Caco-2 (cell line): ENCODE measurements at places on chromosomes 5 and 9.

- DNase-seq: no peak
Measured at GRCh38 chr5:178555771-178556211, 34.4 kb downstream of the COL23A1 start.

GRCh38 chr5:158272409-158272808 lies 413.5 kb upstream of the CLINT1 start:
- no peak for DNase-seq

- no peak for DNase-seq
Measured at GRCh38 chr5:124825250-124825982, 79.0 kb upstream of the ZNF608 start.

DNA sequence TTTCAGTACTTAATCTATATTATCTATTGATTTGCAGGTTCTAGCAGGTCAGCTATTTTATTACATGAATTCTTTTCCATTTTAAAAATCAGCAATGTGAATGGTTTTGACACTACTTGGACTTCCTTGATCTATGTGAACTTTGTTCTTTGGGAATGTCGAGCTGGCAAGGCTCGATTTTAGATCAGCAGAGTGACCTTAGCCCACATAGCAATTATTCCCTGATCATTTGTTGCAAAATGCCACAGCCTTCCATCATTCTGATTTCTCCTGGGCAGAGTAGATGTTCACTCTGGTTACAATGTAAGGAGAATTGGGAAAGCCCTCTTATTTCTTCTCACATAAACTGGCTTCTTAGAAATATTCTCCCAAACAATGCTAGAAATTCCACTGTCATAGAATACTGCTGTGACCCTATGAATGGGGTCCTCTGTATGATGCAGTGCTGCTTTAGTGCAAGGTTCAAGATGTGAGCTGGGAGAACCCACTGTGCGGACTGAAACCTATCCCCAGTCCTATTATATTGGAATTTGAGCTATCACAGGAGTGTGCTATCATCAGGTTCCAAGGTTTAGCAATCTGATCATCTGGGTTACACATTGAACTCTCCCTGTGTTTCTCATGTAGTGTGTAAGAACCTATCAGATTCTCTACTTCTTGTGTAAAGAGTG lies 15.7 kb upstream of the GDA start:
- no peak for DNase-seq

- DNase-seq: no peak
Measured at GRCh38 chr9:72579880-72580550, 58.6 kb downstream of the TMC1 start.

DNA sequence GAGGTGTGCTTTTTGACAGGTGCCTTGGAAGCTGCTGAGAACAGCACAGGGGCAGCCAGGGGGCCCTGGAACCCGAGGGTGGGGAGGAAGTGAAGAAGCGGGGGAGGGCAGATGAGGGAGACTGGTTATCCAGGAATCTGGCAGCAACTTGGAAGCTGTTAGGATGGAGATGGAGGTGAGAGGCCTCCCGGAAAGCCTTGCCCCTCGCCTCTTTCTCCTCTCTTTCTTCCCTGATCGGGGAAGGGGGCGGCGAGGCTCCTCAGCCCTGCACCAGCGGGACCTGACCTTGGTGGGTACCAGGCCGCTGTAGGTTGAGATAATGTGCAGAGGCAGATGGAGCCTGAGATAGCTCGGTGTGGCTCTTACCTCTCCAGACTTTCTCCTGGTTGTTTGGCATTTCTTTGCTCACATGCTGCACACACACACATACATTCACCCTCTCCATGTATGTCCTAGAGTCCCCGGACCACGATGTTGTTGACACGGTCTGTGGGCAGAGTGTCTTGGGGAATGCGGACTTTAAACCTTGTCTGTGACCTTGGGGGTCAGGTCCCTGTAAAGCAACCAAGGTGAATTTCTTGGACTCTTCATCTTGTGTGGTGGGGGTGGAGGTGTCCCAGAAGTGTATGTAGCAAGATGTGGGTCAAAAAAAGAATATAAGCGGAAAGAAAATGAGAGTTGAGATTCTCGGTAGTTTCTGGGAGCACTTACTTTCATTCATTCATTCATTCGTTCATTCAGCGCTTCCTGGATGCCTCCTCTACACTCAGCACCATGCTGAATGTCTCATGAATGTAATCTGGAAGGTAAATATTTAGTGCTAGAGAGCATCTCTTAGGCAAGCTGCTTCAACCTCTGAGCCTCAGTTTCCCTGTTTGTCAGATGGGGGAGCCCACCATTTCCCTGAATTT lies 1.6 kb downstream of the WWC1 start:
- peak; percentile 59 for DNase-seq

- DNase-seq: no peak
Measured at GRCh38 chr5:116528519-116529234, 45.9 kb downstream of the SEMA6A start.

GRCh38 chr9:95874303-95874988 lies 1.0 kb upstream of the ERCC6L2 start:
- no peak for DNase-seq

DNA sequence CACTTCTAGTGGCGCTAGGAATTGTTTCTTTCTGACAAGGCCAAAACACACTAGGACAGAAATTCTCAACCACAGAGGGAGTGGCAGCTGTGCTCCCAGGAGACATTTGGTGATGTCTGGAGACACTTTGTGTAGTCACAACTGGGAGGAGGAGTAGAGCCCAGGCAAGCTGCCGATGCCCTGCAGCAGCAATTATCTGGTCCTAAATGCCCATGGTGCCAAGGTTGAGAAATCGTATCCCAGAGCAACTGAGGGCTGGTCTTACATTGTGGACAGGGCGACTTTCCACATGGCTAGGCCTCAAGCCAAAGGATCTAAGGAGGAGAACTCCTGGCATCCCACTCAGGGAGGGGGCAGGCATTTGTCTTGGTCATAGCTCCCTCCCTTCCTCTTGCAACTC lies 259.9 kb downstream of the GADD45G start:
- no peak for DNase-seq

GRCh38 chr9:131629825-131630204 lies 84.5 kb downstream of the PRRT1B start:
- no peak for DNase-seq

DNA sequence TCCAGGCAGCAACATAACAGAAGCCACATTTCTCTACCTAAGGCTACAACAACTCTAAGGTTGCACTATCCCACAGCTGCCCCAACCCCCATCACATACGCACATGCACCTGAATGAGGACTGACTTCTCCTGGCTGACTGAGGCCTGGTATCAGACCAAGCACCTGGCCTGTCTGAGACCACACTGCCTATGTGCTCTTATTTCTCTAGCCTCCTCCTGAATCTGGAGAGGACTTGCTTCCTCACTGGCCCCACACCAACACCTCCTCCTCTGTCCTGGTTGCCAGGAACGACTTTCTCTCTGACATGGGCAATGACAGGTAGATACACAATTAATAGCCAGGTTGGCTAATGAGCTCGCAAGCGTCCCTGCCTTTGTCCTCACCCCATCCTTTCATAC lies 14.9 kb upstream of the VDAC1 start:
- DNase-seq: no peak

- DNase-seq: no peak
Measured at GRCh38 chr9:35795695-35796094, 4.3 kb downstream of the NPR2 start.

GRCh38 chr5:40958811-40959210 lies 49.5 kb downstream of the C7 start:
- DNase-seq: no peak

DNA sequence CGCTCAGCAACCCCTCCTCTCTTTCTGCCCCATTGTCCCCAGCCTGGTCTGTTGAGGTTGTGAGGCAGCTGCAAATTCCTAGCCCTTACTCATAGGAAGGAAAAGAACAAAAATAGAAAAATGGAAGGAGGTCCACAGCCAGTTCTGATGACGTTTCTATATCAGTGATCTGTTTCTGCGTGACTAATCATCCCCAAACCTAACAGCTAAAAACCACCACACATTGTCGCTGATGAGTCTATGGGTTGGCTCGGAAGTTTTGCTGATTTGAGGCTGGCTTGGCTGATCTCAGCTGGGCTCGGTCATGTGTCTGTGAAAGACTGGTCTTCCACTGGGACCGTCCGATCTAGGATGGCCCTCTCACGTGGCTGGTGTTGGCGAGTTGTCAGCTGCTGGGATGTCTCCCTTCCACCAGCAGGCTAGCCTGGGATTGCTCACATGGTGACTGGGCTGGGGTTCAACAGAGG lies 200.6 kb upstream of the ZNF618 start:
- DNase-seq: no peak

- DNase-seq: no peak
Measured at GRCh38 chr5:40879163-40879942, 29.9 kb upstream of the C7 start.

DNA sequence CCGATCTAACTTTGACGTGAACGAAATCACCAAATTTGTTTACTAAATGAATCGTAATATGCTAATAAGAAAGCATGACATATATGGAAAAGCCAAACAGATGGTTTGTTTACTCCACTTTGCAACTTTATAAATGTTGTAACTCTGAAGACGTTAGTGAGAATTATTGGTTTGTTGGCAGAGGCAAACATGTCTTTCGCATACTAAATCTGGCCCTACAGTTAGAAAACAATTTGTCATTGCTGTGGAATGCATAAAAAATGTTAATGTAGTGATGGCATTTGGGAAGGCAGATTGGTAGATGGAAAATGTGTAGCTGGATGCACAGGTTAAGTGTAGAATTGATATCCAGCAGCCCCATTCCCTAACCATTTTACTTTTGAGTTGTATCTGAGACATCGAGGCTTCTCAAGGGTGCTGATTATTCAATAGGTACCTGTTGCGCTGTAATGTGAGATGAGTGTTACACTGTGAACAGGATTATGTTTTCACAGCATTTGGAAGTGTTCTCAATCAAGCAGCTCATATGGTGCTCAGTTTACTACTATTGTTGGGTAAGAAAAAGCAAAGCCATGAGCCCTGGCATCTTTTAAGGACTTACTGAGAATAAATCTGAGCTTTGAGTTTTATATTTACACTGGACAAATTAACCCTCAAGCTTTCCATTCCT lies 444.8 kb downstream of the BNC2 start:
- no peak for DNase-seq

GRCh38 chr9:5983042-5983441 lies 32.4 kb downstream of the RANBP6 start:
- no peak for DNase-seq

DNA sequence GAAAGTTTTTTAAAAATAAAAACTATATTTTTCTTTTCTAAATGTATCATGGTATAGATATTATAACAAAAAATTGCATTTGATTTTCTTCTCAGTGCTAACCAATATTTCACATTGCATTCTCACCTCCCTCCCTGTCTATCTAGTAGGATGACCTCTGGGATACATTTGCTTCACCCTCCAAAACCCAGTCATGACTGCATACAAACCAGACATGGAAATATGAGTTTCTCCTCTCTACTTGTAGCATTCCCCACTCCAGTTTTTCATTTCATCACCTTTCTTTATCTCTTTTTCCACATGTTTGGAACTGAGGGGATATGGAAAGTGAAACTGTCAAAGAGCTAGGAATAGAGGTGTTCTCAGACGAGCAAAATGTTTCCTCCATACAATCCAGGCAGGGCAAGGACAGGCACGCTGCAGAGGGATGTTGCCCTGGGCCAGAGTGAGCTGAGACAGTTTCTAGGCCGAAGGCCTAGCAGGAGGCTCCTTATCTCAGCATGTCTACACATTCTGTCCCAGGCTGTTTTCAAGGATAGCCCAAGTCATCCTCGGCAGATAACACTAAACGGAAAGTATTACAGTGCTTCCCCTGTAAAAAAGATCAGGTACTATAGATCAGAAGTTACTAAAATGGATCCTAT lies 46.7 kb downstream of the MEF2C start:
- no peak for DNase-seq

GRCh38 chr5:100424787-100425186 lies 110.4 kb upstream of the FAM174A start:
- no peak for DNase-seq

DNA sequence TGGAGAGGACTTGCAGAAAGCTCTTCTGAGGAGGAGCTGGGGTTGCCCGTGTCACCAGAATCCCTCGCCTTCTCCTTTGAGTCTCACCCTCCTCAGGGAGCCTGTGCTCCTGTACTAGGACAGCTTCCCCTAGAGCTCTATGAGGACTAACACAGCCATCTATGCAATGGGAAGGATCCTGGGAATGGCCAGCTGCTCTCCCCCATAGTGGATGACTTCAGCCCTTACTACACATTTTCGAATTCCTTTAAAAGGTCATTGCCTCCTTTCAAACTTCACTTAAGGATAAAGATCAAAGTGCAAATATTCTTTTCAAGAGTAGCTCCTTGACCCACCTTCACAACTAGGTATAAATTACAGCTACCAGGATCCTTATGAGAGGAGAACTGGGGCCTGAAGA lies 55.1 kb downstream of the PRDM6 start:
- DNase-seq: no peak

GRCh38 chr5:69167929-69168328 lies 979 bp downstream of the CCNB1 start:
- no peak for DNase-seq

DNA sequence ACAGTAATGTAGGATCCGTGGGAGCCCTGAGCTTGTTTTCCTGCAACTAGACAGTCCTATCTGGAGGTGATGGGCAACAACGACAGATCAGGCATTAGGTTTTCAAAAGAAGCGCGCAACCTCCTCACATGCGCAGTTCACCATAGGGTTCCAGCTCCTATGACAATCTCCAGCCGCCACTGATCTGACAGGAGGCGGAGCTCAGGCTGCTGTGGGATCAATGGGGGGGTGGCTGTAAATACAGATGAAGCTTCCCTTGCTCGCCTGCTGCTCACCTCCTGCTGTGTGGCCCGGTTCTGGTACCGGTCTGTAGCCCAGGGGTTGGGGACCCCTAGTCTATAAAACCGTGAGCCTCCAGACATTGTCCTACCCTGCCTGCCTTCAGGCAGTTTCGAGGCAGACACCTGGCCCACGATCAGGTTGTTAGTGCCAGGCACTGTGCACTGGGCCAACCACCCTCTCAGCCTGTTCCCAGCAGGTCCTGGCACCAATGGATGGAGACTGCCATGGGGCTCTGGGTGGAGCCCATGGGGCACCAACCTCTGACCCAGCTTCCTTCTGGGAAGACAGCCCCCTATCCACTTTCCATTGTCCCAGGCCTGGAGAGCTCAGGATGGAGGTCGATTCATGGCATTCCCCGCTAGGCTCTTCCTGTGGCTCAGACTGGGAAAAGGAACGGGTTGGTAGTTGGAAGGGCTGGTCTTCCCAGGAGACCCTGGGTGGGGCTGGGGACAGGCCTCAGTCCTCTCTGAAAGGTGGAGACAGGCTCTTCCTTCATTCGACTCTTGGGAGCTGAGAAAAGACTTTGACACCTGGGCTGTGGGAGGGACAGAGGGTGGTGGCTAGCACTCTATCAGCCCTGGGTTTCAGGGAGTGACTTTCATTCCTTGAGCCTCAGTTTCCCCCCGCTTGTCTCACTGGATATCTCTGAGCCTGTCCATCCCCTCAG lies 1.7 kb downstream of the ENDOG start:
- no peak for DNase-seq

DNA sequence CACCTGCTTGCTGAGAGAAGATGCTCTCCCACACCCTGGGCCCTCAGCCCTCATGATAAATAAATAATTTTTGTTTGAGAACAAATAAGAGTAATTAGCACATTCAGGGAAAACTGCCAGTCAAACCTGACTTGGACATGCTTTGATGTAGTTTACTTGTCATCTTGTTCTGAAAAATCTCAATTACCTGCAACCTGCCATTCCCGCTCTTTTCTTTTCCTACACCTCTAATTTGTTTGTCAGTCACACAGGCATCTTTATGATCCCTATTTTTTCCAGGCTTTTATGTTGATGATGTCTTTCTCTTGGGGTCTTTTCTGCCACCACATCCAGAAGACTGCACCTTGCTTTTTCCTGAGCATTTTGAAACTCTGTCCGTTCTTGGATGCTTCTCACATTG lies 28.6 kb upstream of the TGFBI start:
- DNase-seq: no peak

GRCh38 chr5:37933576-37933975 lies 93.7 kb upstream of the GDNF start:
- DNase-seq: no peak
